ENCODE measurements at places on chromosomes 11 and 22.

- no peak for DNase-seq
Observed at GRCh38 chr11:127639916-127640315, 639.3 kb upstream of the KIRREL3 start.

- DNase-seq: no peak
Observed at GRCh38 chr22:19448076-19448607, 631 bp upstream of the C22orf39 start.

- DNase-seq: peak; percentile 57
Observed at GRCh38 chr11:14764579-14765527, 121.2 kb downstream of the PDE3B start.

DNA sequence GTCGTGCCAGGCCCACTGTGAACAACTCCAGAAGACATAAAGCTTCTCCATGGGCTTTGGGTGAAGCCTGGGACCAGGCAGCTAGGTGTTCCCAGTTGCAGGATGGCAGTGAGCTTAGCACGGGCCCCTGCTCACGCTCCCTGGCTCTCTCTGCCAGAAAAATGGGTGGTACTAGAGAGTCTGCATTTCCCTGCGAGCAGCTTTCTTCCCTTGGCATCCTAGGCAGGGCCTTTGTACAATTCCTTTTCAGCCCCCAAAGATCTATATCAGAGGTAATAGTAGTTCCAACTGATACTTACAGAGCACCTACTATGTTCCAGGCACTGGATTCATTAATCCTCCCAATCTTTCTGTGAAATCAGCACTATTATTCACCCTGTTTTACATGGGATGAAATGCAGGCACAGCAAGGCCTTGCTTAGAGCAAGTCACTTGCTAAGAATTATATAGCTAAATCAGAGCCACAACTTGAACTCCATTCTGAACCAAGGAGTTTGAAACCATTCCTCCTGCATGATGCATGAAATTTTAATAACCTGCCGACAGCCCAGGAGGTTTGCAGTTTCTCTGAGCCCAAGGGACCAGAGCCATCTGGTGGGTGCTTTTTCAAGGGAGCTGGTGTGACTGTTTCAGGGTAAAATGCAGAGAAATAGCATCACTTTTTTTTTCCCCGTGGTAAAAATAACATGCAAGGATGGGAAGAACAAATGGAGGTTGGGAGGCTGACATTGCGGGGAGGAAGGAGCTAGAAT lies 22.7 kb downstream of the NAV2 start:
- DNase-seq: no peak

GRCh38 chr11:131606811-131607335 lies 236.5 kb downstream of the NTM start:
- DNase-seq: no peak

- no peak for DNase-seq
Observed at GRCh38 chr11:8636127-8636526, 42.1 kb upstream of the STK33 start.

- DNase-seq: no peak
Observed at GRCh38 chr11:69508974-69509373, 27.5 kb downstream of the LINC01488 start.

DNA sequence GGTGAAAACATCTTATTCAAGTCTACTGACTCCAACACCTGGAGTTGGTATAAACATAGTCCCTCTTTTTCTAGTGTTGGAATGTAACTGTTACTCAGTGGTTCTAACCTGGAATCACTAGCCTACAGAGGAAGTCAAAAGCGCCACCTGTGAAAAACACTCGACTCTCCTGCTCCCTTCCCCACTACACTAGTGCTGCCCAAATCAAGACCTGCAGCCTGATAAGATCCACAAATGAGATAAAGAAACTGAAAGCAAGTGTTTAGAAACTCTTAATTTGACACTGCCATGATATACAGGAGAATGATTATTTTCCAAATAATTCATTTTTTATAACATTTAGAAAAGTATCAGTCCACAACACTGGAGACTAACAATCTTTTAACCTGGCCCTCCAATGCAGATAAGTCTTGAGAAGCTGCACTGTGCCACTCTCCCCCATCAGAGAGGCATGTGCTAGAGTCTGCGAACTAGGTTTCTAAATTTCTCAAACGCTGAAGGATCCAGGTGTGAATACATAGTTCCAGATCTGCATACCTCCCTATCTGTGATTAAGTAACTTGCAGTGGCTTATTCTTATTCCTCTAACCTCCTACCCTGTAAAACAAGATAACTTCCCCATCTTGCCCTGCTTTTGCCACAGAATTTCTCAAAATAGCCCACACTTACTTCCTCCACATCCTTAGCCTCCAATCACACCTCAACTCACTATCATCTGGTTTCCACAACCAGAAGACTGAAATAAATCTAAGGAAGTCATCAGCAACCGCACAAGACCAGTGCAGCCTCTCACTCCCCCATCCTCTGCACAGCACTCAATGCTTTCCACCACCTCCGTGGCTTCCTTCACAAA lies 88.1 kb downstream of the RRAS2 start:
- no peak for DNase-seq

DNA sequence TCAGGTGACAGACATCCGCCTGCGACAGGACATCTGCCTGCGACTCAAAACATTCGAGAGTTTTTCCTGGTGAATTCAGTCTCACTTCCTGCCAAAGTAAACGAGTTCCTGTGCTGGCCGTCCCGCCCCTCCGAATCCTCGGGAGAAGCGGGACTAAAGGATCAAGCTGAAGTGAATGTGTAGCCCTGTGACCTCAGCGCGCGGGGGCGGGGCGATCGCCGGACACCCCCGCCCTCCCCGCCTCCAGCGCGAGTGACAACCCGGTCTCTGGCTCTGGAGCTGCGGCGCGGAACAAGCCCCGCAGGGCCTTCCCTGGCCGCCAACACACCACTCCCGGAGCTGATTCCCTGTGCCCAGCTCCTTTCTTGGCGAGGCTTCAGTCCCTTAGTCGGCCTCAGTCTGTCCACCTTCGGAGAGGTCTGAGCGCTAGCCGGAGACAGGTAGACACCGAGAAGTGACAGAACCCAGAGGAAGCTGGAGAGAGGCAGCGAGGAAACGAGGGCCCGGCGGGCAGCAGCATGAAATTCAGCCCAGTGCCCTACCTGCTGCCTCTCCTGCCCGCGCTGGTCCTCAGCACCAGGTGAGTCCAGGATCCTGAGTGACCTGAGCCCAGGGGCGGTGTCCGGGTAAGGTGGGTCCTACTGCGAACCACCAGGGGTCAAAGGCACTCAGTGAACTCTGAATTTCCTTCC lies 766.4 kb upstream of the LUZP2 start:
- no peak for DNase-seq

DNA sequence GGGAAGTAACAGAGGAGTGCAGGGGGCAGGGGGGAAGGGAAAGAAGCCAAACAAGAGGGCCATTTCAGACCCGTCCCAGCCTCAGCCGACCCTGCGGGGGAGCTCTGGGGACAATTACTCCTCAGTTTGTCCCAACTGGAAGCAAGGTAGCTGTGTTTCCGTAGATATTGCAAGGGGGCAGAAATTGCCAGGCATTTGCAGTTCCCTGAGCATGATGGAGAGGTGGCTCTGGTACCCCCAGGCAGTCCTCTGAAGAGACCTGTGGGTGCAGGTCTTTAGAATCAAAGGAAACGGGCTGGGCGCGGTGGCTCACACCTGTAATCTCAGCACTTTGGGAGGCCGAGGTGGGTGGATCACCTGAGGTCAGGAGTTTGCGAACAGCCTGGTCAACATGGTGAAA lies 13.8 kb upstream of the JAM3 start:
- DNase-seq: no peak

GRCh38 chr11:119783466-119784400 lies 54.7 kb upstream of the NECTIN1 start:
- no peak for DNase-seq

DNA sequence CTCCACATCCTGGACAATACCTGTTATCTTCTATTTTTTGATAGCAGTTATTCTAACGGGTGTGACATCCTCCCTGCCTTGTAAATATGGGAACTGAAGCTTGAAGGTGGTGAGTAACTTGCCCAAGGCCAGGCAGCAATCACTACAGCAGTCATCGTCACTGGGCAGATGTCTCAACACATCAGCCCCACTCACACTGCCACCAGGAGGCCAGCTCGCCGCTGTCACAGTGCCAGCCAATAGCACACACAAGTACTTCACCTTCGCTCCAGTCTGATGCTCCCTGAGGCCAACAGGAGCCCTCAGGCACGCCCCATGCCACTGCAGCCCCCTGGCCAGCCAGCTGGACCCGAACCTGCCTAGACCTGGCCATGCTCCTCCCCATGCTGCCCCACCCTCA lies 4.9 kb upstream of the TTLL1 start:
- DNase-seq: peak; percentile 15

DNA sequence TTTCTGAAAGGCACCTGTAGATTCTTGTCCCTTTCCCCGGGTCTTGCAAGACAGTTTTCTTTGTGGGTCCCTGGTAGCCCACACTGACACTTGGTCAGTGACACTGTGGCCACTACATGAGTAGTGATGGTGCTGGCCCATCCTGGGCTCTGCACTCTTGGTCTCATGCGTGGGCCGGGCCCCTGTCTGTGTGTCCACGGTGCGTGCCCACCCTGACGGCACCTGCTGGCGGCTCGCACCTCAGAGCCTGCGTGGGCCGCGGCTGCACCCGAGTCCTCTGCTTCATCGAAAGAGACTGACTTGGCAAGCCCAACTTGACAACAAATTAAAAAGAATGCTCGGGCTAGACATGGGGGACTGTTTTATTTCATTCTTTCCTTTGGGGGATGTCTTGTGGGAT lies 37.5 kb downstream of the ADAMTS15 start:
- DNase-seq: no peak

GRCh38 chr11:12989428-12990161 lies 19.5 kb upstream of the RASSF10 start:
- DNase-seq: no peak

GRCh38 chr22:30297991-30298701 lies 8.8 kb upstream of the CASTOR1 start:
- no peak for DNase-seq

DNA sequence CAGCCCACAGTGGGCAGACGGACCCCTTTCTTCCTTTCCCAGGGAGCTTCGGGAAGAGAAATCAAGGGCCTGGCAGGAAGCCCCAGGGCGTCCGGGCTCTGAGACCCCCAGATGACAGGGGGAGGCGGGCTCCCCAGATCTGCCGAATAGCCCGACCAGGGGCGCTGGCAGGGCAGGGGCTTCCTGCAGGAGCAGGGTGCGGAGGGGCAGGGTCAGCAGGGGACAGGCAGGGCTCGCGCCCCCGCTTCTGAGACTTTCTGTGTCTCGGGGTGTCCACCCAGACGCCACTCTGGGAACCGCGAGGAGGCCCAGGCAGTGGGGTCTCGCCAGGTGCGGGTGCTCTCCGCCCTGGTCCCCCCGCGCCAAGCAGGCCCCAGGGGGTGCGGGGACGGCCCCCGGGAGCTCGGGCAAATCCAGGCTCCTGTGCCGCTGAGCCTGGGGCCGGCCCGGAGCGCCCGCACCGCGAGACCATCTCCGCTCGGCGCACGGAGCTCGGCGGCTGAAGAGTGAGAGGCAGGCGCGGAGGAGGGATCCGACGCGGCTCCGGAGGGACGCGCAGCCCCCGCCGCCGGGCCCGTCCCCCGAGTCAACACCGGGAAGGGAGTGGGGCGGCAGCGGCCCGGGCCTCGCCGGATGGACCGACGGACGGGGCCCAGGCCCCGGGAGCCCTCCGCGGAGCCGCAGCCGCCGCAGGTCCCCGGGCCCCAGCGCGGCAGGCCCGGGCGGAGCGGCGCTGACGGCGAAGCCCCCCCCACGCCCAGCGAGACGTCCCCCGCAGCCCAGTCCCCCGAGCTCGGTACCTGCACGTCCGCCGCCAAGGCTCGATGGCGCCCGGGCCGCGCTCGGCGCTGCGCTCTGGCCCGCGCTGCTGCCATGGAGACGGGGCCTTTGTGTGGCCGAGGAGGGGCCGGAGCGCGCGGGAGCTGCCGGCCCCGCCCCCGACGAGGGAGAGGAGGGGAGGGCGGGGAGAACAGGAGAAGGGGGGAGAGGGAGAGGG lies at the start of gene PLXNB2:
Gene PLXNB2 (minus strand): TSS at position 894 of the 997 bp plus-strand sequence. CDS start 17,062 bp downstream, outside the sequence.
- no peak for DNase-seq
